Naive thymus-derived CD8-positive, alpha-beta T cell (primary cell): ENCODE measurements at places on chromosomes 6 and 20.

DNA sequence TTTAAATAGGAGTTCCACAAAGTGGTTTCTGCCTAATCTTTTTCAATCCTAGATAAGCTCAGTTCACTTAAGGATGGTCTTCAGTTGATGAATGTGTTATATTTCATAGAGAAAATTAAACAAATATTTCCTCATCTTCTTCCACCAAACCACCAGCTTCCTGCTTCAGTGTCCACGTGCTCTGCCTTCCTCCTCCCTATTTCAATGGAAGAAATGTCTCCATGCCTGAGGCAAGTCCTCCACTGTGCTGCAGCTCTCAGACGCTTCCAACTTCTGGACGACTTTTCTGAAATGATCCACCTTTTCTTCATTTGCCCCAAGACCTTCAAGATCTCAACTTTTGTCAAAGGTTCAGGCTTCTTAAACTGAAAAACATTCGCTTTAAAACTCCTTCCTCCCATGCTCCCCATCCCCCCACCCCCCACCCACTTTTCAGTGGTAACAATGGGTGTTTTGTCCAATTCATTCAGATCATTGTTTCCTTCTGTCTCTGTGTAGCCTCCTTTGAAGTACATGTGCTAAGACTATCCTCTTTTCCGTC lies 25.3 kb upstream of the FABP7 start:
- H3K27ac ChIP-seq = peak overlapping the region; percentile 84
- H3K27me3 ChIP-seq = no peaks in the 10 kb centered on the region
- DNase-seq = no peak
- no peaks in the 10 kb centered on the region for H3K36me3 ChIP-seq
- no peak overlapping the region for H3K4me3 ChIP-seq
- H3K4me1 ChIP-seq = peaks cover 35% of the 10 kb centered on the region

DNA sequence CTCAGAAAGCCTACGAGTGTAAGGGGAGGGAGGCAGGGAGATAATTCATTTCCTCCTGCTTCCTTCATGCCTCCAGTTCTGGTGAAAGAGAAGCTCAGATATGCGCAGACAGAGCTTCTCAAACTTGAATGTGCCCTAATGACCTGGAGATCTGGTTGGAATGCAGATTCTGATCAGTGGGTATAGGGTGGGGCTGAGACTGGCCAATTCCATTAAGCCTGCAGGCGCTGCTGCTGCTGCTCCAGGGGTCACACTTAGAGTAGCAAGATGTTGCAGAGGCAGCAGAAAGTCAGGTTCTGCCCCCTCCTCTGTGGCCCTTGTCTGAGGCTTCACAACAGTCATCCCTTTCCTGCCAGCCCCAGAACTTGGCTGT lies 161.0 kb downstream of the DHX35 start:
- H3K36me3 ChIP-seq = no peaks in the 10 kb centered on the region
- no peak overlapping the region for H3K27ac ChIP-seq
- H3K4me1 ChIP-seq = peaks cover 2% of the 10 kb centered on the region
- H3K4me3 ChIP-seq = no peak overlapping the region

- no peak overlapping the region for H3K27ac ChIP-seq
- H3K36me3 ChIP-seq = no peaks in the 10 kb centered on the region
- no peaks in the 10 kb centered on the region for H3K4me1 ChIP-seq
- no peak overlapping the region for H3K4me3 ChIP-seq
- no peak for DNase-seq
Measured at GRCh38 chr6:145485288-145485687, 250.0 kb downstream of the EPM2A start.

DNA sequence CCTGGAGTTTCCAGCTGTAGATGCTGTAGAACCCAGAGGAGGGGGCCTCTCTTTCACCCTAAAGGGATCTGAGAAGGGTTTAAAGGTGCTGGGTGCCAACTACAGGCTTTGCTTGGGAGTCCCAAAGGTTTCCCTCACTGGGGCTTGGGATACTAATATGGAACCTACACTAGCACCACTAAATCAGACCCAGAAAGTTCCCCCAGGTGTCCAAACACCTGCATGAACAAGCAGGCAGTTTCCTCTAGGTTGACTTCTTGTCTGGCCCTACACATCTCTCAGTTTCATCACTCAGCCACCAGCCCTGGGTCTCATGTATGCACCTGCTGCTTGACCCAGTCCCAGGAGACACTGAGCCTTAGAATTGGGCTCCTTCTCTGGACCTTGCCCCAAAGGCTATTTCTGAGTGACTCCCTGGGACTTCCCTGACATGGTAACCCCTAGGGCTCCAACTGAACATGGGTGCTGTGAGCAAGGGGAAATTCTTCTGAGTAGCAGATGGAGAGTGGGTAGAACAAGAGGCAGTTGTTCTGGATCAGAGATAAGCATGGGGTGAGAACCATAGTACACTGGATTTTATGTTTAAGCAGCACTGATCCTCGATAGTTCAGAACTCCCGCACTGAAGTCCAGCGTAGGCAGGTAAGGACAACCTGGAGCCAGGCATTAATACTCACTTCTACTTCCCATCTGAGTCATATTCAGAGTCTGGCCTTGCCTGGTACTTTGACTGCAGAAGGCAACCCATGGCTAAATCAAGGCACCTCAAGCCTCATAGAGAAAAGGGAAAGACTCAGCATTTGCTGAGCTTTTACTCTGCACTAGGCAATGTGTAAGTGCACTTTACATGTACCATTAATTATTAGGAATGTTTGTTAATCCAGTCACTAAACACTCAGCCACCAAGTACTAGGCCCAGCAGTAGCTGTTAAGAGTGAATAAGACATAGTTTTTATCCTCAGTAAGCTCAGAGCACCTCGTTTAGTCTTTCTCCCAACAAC lies 16.8 kb downstream of the BCL2L1 start:
- peaks cover 23% of the 10 kb centered on the region for H3K36me3 ChIP-seq
- peak overlapping the region; percentile 31 for H3K27ac ChIP-seq
- no peaks in the 10 kb centered on the region for H3K27me3 ChIP-seq
- no peak for DNase-seq
- H3K4me3 ChIP-seq = no peak overlapping the region

- H3K27ac ChIP-seq = peak overlapping the region; percentile 67
- H3K4me1 ChIP-seq = peaks cover 86% of the 10 kb centered on the region
- H3K4me3 ChIP-seq = peak overlapping the region; percentile 89
- H3K36me3 ChIP-seq = no peaks in the 10 kb centered on the region
- no peaks in the 10 kb centered on the region for H3K27me3 ChIP-seq
Measured at GRCh38 chr20:44888226-44889103, 3.0 kb downstream of the YWHAB start.

DNA sequence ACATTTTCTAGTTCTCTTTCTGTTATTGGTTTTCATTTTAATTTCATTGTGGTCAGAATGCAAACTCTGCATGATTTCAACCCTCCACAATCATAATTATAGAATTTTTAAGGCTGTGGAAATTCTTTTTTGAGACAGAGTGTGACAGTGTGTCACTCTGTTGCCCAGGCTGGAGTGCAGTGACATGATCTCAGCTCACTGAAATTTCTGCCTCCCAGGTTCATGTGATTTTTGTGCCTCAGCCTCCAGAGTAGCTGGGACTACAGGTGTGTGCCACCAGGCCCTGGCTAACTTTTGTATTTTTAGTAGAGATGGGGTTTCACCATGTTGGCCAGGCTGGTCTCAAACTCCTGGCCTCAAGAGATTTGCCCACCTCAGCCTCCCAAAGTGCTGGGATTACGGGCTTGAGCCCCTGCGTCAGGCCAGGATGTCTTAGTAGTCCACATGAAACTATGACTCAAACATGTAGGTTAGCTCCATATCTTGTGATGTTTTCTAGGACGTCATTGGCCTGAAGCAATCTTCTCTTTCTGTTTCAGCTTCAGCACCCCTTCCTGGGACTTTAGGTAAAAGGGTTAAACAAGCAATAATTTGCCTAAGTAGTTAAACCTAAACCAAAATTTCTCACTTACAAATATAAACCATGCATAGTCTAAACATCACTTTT lies 47.4 kb upstream of the SAMD3 start:
- H3K4me1 ChIP-seq = no peaks in the 10 kb centered on the region
- DNase-seq = no peak
- H3K4me3 ChIP-seq = no peak overlapping the region

DNA sequence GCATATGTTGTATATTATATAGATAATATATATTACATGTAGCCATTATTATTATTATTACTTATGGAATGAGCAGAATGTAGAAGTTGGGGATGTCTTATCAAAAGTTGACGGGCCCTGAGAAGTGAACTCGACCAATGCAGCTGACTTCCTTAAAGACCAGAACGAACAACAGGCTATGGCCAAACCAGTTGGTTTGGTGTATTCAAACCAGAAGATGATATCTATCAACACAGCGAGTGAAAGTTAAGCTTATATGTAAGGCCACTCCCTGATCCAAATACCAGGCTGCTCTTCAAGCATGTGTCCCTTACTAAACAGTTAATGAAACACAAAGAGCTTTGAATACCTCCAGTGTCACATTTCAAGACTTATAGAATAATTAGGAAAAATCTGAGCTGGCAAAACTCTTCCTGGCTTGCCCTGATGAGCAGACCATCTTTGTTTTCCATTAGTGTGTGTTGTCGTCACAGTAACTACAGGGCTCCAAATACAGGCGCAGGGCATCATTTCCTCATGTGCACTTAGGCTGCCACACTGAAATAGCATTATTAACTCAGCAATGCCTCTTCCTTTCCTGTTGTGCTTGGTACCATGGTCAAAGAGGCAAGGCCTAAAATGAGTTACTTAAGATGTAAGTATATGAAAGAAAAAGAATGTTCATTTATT lies 6.6 kb downstream of the FILIP1 start:
- no peak overlapping the region for H3K27ac ChIP-seq
- no peaks in the 10 kb centered on the region for H3K36me3 ChIP-seq
- peaks cover 15% of the 10 kb centered on the region for H3K27me3 ChIP-seq
- H3K4me3 ChIP-seq = no peak overlapping the region

DNA sequence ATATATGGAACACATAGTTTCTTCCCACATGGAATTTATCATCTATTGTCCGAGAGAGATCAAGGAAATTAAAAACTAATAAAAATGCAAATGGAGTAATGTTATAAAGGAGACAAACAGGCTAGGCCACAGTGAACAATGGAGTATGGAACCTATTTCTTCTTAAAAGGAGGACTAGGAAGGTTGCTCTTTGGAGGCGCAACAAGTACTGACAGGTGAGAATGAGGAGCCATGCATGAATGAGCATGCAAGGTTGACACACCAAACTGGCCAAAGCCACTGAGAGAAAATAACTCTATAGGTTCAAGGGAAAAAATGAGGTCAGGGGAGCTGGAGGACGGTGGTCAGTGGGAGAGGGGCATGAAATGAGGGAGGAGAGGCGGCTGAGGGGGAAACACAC lies 40.9 kb downstream of the PSMB1 start:
- peaks cover 25% of the 10 kb centered on the region for H3K27me3 ChIP-seq
- no peak overlapping the region for H3K27ac ChIP-seq
- no peaks in the 10 kb centered on the region for H3K4me1 ChIP-seq
- DNase-seq = no peak
- no peak overlapping the region for H3K4me3 ChIP-seq

GRCh38 chr6:152142105-152142504 lies 334.6 kb downstream of the ESR1 start:
- no peak for DNase-seq
- H3K27me3 ChIP-seq = no peaks in the 10 kb centered on the region
- H3K36me3 ChIP-seq = peaks cover 4% of the 10 kb centered on the region

- peaks cover 3% of the 10 kb centered on the region for H3K36me3 ChIP-seq
- H3K4me1 ChIP-seq = no peaks in the 10 kb centered on the region
- H3K27ac ChIP-seq = no peak overlapping the region
- no peak overlapping the region for H3K4me3 ChIP-seq
- H3K27me3 ChIP-seq = peaks cover 6% of the 10 kb centered on the region
Measured at GRCh38 chr6:145532361-145532760, 203.0 kb downstream of the EPM2A start.

GRCh38 chr6:45741437-45742171 lies 274.1 kb downstream of the CLIC5 start:
- H3K27ac ChIP-seq = no peak overlapping the region
- no peak overlapping the region for H3K4me3 ChIP-seq
- no peak for DNase-seq
- no peaks in the 10 kb centered on the region for H3K27me3 ChIP-seq
- no peaks in the 10 kb centered on the region for H3K36me3 ChIP-seq

GRCh38 chr20:6490849-6491248 lies 276.6 kb upstream of the BMP2 start:
- no peaks in the 10 kb centered on the region for H3K36me3 ChIP-seq
- no peaks in the 10 kb centered on the region for H3K4me1 ChIP-seq
- no peak overlapping the region for H3K4me3 ChIP-seq
- no peak for DNase-seq
- H3K27me3 ChIP-seq = no peaks in the 10 kb centered on the region

GRCh38 chr6:110352563-110353262 lies 5.4 kb downstream of the METTL24 start:
- no peaks in the 10 kb centered on the region for H3K36me3 ChIP-seq
- peaks cover 6% of the 10 kb centered on the region for H3K27me3 ChIP-seq
- no peak overlapping the region for H3K4me3 ChIP-seq
- H3K27ac ChIP-seq = no peak overlapping the region
- DNase-seq = no peak
- H3K4me1 ChIP-seq = peaks cover 15% of the 10 kb centered on the region

- H3K4me3 ChIP-seq = no peak overlapping the region
- H3K4me1 ChIP-seq = peaks cover 17% of the 10 kb centered on the region
- no peaks in the 10 kb centered on the region for H3K36me3 ChIP-seq
- peaks cover 63% of the 10 kb centered on the region for H3K27me3 ChIP-seq
Measured at GRCh38 chr6:7731294-7731693, 5.4 kb downstream of the BMP6 start.

DNA sequence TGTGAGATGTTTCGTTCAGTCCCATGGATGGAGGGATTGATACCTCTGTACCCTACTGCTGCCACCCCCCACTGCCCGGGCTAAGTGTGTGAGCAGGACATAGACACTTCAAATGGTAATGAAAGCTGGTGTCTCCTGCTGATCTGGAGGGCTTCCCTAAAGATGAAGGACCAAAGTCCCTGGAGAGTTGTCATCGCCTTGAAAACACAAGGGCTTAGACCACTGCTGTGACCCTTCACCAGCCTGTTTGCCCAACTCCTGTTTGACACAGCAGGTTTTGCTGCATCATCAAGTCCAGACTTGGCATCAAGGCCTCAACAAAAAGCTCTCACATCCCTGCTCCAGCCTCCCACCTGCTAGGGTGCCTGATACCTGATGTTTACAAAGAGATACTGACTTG lies 57.9 kb upstream of the FAM8A1 start:
- H3K4me1 ChIP-seq = no peaks in the 10 kb centered on the region
- H3K27me3 ChIP-seq = peaks cover 10% of the 10 kb centered on the region
- H3K4me3 ChIP-seq = no peak overlapping the region
- no peak for DNase-seq
- no peak overlapping the region for H3K27ac ChIP-seq

- H3K4me1 ChIP-seq = no peaks in the 10 kb centered on the region
- H3K4me3 ChIP-seq = no peak overlapping the region
- H3K27ac ChIP-seq = no peak overlapping the region
- no peaks in the 10 kb centered on the region for H3K27me3 ChIP-seq
- DNase-seq = no peak
Measured at GRCh38 chr20:52152921-52153320, 38.7 kb downstream of the ZFP64 start.

GRCh38 chr6:169709293-169709692 lies 7.4 kb downstream of the C6orf120 start:
- no peak for DNase-seq
- no peak overlapping the region for H3K4me3 ChIP-seq
- peaks cover 43% of the 10 kb centered on the region for H3K4me1 ChIP-seq
- H3K36me3 ChIP-seq = peaks cover 70% of the 10 kb centered on the region
- no peak overlapping the region for H3K27ac ChIP-seq

GRCh38 chr20:38692436-38693411 lies 31.6 kb upstream of the SLC32A1 start:
- no peak overlapping the region for H3K27ac ChIP-seq
- no peaks in the 10 kb centered on the region for H3K4me1 ChIP-seq
- H3K27me3 ChIP-seq = peaks cover 12% of the 10 kb centered on the region
- DNase-seq = peak; percentile 30

- no peaks in the 10 kb centered on the region for H3K27me3 ChIP-seq
- H3K27ac ChIP-seq = no peak overlapping the region
- no peaks in the 10 kb centered on the region for H3K4me1 ChIP-seq
- H3K36me3 ChIP-seq = no peaks in the 10 kb centered on the region
- H3K4me3 ChIP-seq = no peak overlapping the region
- no peak for DNase-seq
Measured at GRCh38 chr6:94278146-94278545, 858.8 kb upstream of the EPHA7 start.
